Fibroblast of skin of left biceps (primary cell): ENCODE measurements at places on chromosomes 7 and 10.

DNA sequence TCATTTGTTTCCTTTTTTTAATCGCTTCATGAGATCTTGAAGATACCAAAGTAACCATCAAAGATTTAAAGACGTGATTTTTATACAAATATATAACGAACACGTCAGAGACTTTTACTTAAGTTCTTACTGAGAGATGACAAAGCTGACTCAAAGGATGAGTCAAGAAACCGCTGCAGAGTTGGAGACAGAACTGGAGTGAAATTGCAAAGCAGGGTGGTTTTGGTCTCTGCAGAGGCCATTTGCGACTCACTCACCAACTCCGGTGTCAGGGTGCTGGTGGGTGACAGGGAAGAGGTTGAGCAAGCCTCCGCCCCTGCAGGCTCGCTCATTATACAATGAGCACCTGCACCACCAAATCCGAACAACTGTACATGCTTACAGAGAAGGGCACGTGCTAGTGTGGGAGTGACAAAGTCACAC lies 75.2 kb downstream of the DNAJB6 start:
- DNase-seq, result peak; percentile 29

DNA sequence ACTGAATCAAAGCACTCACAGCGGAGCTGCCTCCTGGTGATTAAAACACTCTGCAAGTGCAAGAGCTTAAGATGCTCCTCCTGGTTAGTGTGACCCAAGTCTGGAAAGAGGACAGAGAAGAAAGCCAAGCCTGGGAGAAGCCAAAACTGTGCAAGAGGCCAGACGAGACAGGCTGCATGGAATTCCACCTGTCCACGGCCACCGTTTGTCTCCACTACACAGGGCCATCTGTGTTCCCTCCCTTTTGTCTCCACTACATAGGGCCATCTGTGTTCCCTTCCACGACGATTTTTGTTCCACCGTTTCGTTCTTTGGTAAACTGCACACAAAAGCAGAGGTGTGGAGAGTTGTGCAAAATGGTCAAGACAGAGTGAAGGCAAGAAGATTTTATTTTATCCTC lies 233.0 kb downstream of the DIP2C start:
- DNase-seq, result no peak

GRCh38 chr7:531777-532176 lies 12.1 kb upstream of the PDGFA start:
- no peak for DNase-seq

DNA sequence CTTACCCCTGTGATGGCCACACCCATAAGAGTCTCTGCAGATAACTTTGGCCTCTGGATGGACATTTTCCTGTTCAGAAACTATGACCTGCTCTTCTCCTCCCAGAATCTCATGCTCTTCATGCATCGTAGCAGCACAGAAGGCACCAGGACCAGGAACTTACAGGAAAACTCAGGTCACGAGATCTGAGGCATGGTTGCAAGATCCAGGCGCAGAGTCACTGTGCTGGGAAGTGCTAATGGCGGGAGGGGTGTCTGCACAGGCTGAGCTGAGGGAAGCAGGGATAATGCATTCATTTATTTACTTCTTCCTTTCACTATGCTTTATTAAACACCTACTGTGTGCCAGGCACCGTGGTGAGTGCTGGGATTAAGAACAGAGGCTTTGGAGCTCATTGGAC lies 48.2 kb upstream of the LOXL4 start:
- DNase-seq, result no peak

DNA sequence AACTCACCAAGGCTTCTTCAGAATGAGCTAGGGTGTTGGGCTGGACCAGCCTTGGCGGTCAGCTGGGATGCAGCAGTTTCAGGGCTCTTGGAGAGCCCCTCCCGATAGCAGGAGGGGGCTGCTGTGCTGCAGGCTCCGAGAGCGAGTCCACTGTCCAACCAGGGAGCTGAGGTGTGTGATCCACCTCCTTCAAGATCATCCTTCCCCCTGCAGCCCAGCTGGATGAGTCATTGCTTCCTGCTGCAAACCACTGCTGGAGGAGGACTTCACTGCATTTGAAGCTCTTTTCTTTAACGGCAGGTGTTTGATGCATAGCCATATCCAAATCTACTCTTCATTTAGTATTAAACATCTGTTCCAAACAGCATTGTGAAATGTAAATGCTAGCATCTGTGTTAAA lies 54.2 kb upstream of the EBF3 start:
- no peak for DNase-seq

DNA sequence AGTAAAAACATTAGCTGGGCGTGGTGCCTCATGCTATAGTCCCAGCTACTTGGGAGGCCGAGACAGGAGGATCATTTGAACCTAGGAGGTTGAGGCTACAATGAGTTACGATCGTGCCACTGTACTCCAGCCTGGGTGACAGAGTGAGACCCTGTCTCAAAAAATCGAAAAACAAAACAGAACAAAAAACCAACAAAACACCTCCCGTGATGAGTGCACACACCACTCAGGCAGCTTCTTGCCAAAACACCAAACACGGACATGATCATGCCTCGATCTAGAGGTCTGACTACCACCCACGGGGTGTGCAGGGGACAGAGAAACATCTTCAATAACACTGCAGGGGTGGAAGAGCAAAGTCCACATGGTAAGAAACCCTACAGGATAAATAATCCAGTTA lies 44.4 kb downstream of the AMZ1 start:
- DNase-seq, result no peak

GRCh38 chr7:134750083-134751062 lies 29.1 kb upstream of the CALD1 start:
- no peak for DNase-seq
